ENCODE measurements at places on chromosomes 13 and 19.

DNA sequence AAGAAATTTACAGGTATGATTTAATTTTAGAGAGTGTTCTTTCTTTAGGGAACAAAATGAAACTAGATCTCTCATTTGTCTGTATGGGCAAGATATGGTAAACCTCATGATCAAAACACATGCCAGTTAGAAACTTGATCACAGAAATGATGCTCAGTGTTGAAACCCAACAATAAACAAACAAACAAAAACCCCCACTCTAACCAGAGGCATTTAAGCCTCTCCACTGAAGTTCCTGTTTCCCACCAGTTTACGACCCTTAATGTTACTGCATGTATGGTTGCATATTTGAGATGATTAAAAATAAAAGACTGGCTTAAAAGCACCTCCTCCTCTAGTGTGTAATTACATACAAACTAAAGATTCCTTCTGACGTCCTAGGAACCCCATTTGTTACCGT lies 293.3 kb upstream of the MAB21L1 start:
- DNase-seq, result no peak

GRCh38 chr13:68509734-68510621 lies 1279.8 kb upstream of the PCDH9 start:
- DNase-seq, result no peak

GRCh38 chr13:87295636-87296035 lies 375.5 kb upstream of the SLITRK5 start:
- no peak for DNase-seq

GRCh38 chr19:1141944-1142343 lies 32.1 kb downstream of the SBNO2 start:
- DNase-seq, result no peak

DNA sequence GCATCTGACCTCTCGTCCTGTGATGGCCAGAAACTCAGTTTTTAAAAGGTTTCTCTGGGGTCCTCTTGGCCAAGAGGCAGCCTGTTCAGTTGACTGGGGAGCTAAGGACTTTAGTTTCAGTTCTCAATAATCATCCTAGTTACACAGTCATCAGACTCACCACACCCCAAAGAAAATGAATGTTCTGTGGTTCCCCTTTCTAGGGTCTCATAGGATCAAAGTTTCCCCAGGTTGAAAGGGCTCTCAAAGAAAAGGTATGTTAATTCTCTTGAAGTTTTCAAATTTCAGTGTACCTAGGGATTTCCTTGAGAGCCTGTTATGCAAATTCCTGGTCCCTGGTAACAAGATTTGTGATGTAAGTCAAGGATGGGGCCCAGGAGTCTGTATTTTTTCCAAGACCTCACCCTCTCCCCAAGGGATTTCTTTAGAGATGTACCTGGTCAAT lies 94.9 kb downstream of the FAM216B start:
- no peak for DNase-seq

- peak; percentile 2 for DNase-seq
Measured at GRCh38 chr13:111388851-111389500, 68.5 kb downstream of the TEX29 start.

GRCh38 chr13:85632526-85633195 lies 166.6 kb downstream of the SLITRK6 start:
- no peak for DNase-seq

GRCh38 chr19:4064496-4065260 lies 2.0 kb downstream of the ZBTB7A start:
- peak; percentile 49 for DNase-seq

DNA sequence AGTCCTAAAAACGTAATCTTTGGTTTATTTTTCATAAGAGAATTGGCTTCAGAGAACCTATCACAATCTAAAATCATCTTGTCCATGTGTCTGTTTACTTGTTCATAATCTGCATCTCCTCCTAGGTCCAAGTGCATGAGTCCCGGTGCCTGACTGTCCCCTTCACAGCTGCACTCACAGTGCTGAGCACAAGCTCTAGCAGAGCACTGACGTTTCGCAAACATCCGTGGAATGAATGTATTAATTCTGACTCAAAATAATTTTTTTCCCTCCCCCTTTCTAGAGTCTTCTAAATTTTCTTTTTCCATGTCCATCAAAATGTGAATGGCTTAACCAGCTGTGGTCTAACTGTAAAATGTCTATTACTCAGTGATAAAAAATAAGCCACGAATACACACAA lies 245.5 kb upstream of the TSHZ3 start:
- no peak for DNase-seq

DNA sequence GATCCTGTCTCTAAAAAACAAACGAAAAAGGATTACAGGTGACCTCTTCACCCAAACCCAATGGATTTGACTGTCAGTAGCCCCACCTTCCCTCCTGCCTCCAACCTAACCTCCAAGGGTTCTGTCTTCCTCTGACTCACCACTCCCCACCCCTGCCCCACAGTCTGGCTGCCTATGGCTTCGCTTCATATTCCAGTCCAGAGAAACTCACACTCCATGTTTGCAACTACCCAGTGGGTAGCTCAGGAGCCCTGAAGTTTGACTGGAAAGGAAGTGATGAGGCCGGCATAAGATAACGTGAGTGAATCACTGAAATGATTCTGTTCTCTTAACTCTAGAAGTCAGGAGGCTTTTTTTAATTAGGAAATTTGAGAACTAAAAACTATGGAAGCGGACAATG lies 303.9 kb downstream of the FOXO1 start:
- no peak for DNase-seq

DNA sequence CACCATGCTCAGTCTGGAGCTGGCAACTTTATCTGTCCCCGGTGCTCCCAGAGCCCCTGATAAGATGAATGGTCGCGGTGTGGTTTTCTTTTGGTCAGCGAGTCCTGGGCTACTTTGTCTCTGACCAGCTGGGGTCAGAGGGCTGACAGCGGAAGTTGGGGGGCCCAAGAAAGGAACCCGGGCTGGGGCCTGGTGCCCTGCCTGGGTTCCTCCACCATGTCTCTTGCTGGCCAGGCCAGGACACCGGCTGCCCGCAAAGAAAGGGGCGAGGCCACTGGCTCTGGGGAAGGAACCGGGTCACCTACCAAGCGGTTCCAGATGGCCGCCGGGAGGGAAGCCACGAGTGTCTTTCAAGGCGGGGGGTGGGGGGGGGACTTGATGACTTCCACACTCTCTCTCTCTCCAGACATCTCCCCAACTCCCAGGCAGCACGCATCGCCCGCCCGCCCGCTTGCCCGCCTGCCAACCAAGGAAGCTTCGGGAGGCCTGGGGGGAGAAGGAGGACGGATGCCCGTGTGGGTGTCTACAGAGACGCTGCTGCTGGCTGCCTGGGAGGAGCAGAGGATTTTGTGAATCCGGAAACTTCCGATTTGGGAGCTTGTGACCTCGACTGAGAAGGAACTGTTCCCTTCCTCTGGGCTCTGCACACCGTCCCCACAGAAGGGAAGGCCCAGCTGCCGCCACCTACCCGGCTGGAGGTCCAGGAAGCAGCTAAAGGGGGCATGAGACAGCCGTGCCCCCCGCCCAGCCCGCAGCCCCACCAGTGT lies 1.1 kb downstream of the PIP5K1C start:
- DNase-seq, result peak; percentile 44

- DNase-seq, result no peak
Measured at GRCh38 chr13:53953183-53953582, 924.6 kb downstream of the OLFM4 start.

GRCh38 chr13:25630329-25630900 lies 258.6 kb downstream of the ATP8A2 start:
- DNase-seq, result no peak

GRCh38 chr13:81986308-81986707 lies 1645.4 kb upstream of the SPRY2 start:
- DNase-seq, result no peak

DNA sequence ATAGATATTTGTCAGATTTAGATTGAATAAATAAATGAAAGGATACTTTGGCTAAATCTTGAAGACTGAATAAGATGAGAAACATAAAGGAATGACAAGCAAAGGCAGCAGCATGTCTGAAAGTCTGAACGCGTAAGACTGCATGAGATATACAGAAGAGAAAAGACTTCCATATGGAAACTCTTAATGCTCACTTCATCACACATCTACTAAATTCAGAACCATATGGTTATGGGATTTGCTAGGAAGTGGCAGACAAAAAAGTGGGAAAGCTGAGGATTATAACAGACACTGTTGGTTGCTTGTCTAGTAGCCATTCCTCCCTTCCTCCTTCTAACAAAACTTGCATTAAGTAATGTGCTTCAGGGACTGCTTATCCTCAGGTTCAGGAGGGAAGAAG lies 446.7 kb downstream of the KCTD12 start:
- DNase-seq, result no peak

DNA sequence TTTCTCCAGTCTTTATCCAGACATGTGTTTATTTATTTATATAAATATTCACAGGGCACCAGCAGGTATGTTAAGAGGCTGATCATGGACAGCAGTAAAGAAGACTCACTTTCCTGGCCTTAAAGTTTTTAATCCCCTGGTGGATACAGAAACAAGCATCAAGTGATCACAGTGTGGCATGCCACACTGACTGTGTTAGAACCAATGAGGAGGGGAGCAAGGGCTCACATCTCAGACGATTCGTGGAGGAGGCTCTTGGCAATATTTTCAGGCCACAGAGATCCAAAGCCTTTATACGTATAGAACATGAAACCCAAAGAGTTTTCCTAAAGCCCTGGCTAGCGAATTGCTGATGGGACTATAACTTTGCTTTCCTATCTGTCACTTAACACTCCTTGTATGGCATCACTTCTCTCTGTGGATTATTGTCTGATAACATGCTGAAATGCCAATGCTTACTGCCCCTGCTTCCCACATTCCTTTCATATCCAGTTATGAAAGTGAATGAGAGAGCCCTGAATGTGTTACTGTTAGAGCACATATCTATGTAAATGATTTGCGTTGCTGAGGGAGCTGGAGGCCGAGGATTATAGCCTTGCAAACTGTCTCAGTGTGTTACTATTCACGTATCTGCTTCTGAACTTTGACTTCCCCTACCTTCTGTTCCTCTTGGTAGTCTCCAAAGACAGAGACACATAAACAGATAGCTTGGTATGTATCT lies 37.6 kb downstream of the POLR1D start:
- DNase-seq, result no peak

DNA sequence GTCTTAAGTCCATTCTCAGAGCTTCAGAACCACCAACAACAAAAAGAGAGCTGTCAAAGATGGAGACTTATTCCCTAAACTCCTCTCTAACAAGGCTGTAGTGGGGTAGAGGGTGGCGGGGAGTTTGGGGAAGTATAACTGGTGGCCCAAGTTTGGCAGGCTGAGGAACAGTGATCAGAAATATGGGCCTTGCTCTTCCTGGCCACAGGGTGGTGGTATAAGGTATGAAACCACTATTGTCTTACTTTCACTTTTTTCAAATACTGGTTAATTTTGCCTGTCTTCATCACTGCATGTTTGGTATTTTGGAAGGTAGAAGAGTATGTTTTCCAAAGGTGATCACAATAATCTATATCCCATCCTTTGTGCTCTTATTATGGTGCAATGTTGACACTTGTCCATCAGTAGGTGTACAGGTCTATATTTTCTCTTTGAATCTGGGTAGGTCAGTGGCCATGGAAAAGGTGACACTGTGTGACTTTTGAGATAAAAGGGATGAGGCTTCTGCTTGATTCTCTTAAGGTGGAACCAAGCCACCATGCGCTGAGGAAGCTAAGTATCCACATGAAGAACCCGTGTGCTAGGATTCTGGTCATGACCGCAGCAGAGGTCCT lies 23.2 kb upstream of the GPC5 start:
- DNase-seq, result no peak

DNA sequence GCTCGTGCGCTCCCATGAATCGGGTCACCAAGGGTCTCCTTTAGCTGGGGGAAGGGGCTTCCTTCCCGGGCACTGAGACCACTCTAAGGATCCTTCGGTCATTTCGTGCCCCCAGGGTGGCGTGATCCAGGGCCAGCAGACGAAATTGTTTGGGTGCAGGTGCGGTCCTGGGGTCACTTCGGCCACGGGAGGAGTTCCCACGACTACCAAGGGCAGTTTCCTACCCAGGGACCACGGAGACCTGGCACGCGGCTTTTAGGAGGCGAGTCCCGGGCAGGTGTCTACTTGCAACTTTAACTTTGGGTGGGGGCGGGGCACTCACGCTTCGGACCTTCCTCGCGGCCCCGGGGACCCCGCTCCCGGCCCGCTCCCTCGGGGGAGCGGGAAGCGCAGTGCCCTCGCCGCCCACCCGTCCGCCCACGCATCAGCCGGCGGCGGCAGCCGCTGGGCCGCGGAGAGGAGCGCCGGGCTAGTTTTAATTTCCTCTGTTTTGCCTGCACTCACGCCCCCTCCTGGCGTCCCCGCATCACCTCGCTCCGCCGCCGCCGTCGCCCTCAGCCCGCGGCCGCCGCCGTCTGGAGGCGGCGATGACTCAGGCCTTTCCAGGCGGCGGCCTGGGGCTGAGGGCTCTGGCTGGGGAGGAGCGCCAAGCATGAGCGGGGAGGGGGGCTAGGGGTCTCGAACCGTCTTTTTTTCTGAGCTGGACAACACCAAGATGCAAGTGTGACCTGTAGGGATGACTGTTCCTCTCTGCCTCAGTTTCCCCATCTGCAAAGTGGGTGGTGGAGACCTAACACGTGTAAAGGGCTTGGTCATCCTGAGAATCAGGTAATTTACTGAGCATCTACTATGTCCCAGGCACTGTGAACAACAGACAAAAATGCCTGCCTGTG lies 21.8 kb downstream of the OLFM2 start:
- DNase-seq, result no peak

DNA sequence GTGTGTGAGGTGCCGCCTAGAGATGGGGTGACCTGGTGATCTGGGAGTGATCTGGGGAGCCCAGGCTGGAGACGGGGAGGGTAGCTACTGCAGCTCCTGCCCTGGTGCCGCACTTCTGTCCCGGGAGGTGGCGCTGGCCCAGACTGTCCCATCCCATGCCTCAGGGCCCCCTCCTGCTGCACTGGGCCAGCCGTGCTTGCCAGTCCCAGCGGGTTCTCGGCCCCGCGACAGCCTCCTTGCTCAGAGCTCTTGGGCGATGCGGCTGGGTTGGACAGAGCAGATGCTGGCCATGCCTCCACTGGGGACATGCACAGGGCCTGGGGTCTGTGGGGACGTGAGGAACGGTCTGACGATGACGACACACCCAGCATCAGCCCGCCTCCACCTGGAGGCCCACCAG lies 2.5 kb downstream of the RAX2 start:
- DNase-seq, result no peak

DNA sequence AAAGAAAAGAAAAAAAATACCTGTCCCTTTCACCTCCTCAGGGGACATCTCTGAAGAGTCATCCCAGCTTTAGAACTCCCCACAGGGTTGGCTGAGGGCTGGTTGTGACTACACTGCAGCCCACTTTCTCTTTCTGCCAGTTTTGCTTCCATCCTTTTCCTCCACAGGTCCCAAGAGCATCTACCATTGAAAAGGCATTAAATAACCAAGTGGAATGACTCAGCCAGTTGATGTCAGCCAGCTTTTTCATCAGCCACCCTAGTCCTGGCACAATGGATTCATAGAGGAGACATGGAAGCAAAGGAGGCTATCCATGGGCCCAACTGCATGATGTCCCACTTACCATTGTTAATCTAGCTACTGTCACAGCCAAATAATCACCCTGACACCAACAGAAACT lies 9.2 kb upstream of the RCBTB1 start:
- no peak for DNase-seq

DNA sequence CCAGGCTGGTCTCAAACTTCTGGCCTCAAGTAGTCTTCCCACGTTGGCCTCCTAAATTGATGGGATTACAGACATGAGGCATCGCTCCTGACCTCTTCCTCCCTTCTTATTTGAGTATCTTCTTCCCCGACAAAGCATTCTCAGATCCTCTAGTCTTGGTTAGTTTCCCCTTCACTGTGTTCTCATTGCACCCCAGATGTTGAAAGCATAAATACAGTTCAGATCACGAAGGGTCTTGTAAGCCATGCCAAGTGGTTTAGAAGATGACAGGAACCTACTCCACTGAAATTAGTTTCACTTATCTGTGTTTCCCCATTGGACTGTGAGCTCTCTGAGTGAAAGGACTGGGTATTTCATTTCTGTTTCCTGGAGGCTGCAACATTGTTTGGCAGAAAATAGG lies 100.7 kb downstream of the DGKH start:
- DNase-seq, result no peak
